Fibroblast of lung (primary cell): ENCODE measurements at places on chromosomes 3 and 15. TPM values are rescaled to one million over a fixed set of nuclear protein-coding genes. Genes with fewer than 3 reads are reported as not detected.

- no peak for DNase-seq
Measured at GRCh38 chr3:64928683-64929082, 240.9 kb upstream of the ADAMTS9 start.

- no peak for DNase-seq
Measured at GRCh38 chr15:72782274-72783003, 1.1 kb downstream of the ADPGK start.

The RSL24D1 gene
- 54.4 and 56.8 TPM in 2 replicates for polyA plus RNA-seq

The ECE2 gene
- polyA plus RNA-seq: not detected in 2 replicates

The XCR1 gene
- 0.01 and 0.02 TPM in 2 replicates for polyA plus RNA-seq
